ENCODE measurements at places on chromosomes 4 and X.

GRCh38 chr4:76783836-76784235, 114.1 kb downstream of the SOWAHB start:
- no peak for DNase-seq
- H3K4me1 ChIP-seq = no peaks in the 10 kb centered on the region
- no peak overlapping the region for H3K27ac ChIP-seq
- no peaks in the 10 kb centered on the region for H3K36me3 ChIP-seq
- H3K4me3 ChIP-seq = no peak overlapping the region
- H3K27me3 ChIP-seq = peaks cover 3% of the 10 kb centered on the region

DNA sequence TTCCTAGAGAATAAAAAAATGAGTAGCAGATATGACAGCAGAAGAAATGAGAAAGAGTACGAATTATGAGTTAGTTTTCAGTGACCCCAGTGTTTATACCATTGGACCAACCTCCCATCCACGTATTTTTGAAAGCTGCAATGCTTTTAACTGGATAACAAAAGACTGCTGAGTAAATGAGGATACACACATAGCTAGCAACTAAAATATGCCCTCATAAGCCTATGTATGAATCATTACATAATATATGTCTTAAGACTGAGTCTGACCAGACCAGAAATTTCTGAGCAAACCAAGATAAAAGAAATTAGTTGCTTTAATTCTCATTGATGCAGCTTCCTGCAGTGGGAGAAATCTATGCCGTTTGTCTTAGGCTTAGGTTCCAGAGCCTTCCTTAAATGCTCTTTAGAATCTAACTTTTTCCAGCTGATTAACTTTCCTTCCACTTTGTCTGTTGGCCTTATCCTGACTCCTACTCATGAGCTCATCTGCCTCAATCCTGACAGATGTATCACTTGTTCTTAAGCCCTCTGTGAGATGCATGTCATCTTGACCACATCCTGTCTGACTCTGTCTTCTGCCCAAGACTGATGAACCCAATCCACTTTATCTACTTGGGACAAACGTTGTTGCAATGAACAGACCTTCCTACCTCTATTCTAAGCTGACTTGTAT, 301.4 kb upstream of the AADAT start:
- H3K4me3 ChIP-seq = no peak overlapping the region
- no peaks in the 10 kb centered on the region for H3K36me3 ChIP-seq
- no peaks in the 10 kb centered on the region for H3K4me1 ChIP-seq
- no peak for DNase-seq
- H3K27ac ChIP-seq = no peak overlapping the region

DNA sequence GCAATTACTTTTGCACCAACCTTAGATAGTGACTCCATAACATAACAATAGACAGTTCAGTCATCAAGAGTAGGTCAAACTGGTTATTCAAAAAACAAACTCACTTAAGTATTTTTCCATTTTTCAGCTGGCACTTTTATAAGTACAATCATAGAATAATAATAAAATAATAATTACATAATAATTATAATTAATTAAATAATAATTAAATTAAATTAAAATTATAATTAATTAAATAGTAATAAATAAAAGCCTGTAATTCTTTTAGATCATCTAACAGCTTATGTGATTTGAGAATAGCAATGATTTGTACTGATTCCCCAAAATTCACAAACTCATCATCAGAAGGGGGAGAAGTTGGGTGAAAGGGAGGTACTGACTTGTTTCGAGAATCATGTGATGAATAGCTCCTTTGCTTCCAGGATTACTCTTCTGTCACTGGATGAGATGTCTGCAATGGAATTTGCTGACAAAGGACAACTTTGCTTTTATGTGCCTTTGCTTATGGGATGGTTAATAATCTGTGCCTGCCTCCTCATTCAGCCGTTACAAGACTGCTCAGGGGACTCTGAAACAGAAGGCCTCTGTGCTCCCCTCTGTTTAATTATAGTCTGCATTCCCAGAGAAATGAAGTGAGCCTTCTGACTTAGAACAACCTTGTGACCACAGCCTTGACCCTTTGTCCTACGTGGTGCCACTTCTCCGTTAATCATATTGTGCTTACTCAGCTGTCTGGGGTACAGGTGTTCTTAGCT, 104.8 kb upstream of the ENPEP start:
- no peak overlapping the region for H3K27ac ChIP-seq
- H3K4me3 ChIP-seq = no peak overlapping the region
- no peaks in the 10 kb centered on the region for H3K27me3 ChIP-seq
- H3K36me3 ChIP-seq = no peaks in the 10 kb centered on the region
- H3K4me1 ChIP-seq = no peaks in the 10 kb centered on the region

GRCh38 chrX:68754406-68754805, 74.4 kb upstream of the EFNB1 start:
- H3K27me3 ChIP-seq = no peaks in the 10 kb centered on the region
- H3K4me1 ChIP-seq = no peaks in the 10 kb centered on the region
- DNase-seq = no peak
- no peak overlapping the region for H3K27ac ChIP-seq
